Retina (tissue), 1 donor: ENCODE measurements at places on chromosomes 7 and 10.

DNA sequence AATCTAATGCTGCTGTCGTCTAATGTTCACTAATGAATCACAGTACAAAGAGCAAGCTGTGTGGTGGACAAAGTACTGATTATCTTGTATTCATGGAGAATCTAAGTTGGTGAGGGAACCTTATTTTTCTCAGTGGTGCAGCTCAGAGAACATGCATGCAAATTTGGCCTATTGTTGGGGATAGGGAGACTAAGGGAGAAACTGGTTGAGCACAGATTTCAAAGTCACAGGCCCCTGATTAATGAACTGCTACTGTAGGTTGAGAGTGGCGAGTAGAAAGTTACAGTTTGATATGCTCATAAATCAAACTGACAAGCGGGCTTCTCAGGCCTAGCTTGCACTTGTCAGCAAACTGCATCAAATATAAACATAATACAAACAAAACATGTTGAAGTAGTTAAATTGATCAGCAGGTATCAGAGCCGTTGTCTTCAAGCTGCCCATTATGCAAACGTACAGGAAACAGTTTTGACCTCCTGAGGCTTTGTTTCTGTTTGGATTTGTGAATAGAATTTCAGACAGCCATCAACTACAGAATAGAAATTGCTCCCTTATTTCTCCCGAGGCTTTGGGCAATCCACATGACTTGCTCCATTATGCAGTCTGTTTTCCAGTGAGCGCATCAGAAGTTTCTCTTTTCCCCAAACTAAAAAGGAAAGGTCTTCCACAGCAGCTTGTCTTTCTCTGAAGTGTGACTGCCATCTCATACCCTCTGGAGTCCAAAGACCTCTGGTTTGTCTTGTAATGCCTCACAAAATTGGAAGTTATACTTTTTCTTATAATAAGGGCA lies 215.8 kb downstream of the FOXP2 start:
- DNase-seq: peak; percentile 68

- DNase-seq: no peak
Measured at GRCh38 chr7:104650991-104651640, 322.7 kb downstream of the LHFPL3 start.

DNA sequence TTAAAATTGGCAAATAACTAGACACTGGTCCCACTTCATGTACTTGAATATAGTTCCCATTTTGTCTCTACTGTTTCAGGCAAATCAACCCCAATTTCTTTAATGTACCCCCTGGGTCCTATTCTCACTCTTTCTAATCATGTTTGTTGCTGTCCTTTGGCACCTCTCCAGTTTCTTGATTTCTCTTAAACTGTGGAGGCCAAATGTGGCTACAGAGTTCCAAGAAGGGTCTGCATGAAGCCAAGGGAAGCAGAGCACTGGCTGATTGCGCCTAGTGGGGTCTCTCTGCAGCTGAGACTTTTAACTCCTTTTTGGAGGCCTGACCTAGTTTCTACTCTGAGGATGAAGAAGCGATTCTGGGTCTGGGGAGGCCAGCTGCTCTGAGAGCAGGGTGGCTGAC lies 6.7 kb upstream of the ADAM12 start:
- no peak for DNase-seq

- DNase-seq: no peak
Measured at GRCh38 chr7:85177316-85177715, 9.5 kb downstream of the SEMA3D start.

DNA sequence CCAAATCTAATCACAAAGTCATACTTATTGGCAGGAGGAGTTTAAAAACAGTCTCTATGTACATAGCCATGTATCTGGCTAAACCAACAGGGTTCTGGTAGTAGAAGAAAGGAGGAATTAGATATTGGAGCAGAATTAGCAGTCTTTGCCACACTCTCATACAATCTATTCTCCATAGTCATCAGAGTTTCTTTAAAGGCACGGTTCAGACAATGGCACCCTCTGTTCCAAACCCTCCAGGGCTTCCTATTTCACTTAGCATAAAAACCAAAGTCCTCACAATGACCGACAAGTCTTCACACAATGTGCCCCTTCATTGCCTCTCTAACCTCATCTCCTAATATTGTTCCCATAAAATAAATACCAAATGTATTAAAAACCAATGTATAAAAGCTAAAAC lies 12.7 kb downstream of the ZNF438 start:
- peak; percentile 28 for DNase-seq

GRCh38 chr10:28533571-28534304 lies 820 bp downstream of the WAC start:
- DNase-seq: peak; percentile 68

DNA sequence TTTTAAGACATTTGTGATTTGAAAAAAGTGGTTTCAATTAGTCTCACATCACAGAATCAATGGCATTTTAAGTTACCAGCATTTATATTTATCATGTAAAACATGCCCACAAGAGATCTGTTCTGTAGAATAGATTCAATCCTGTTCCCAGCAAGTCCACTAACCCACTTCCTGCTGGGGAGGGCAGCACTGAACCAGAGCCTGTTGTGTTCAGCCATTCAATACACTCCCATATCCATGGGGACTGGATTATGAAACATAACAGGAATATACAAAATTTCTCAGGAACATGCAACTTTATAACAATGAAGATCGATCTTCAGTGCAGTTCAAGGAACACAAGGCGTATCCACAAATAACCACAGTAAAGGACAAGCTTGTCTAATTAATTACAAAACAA lies 24.4 kb upstream of the ANK3 start:
- DNase-seq: no peak

- peak; percentile 19 for DNase-seq
Measured at GRCh38 chr7:42452356-42452755, 215.3 kb upstream of the GLI3 start.
